Fibroblast of pulmonary artery (primary cell): ENCODE measurements at places on chromosomes 4 and X.
A peak's percentile ranks its signal among the peaks of the same experiment; 100 is the strongest.

GRCh38 chr4:138401334-138401733, 159.2 kb upstream of the SLC7A11 start:
- no peak for DNase-seq

DNA sequence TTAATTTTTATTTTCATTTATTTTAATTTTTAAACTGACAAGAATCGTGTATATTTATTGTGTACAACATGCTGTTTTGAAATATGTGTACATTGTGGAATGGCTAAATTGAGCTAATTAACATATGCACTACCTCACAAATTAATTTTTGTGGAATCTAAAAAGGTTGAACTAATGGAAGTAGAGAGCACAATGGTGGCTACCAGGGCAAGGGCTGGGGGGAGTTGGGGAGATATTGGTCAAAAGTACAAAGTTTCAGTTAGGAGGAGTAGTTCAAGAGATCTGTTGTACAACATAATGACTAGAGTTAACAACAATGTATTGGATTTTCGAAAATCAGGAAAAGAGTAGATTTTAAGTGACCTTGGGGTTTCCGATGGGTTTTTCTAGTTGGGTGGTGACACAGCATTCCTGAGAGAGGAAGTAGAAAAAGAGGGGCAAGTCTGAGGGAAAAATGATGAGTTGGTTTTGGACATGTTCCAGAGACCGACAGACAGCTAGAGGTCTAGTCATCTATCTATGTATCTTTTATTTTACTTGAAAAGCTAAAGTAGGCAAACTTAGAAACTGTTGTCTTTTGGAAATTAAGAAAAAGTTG, 23.2 kb downstream of the APOO start:
- no peak for DNase-seq

- DNase-seq = peak; percentile 8
Observed at GRCh38 chrX:34288782-34289181, 156.7 kb upstream of the FAM47A start.

- peak; percentile 18 for DNase-seq
Observed at GRCh38 chr4:152778656-152779512, 646 bp downstream of the TIGD4 start.

DNA sequence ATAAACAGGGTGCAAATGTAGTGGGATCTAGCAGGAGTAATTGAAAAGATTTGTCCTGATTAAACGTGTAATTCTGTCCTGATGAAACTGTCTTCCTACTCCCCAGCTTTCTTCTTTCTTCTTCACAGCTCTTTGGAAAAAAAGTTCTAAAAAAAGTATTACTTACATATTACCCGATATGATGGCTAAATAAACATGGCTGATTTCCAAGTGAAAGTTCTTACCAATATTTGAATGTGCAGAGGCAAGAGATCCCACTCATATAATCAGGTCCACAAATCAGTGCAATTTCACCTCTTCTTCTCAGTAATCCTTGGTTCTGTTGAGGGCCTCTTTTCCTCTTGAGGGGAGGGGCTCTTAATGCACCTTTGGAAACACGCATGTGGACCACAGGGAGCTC, 78.7 kb downstream of the ZNF827 start:
- DNase-seq = no peak

- DNase-seq = peak; percentile 51
Observed at GRCh38 chr4:39045827-39046221, 13.6 kb upstream of the TMEM156 start.

DNA sequence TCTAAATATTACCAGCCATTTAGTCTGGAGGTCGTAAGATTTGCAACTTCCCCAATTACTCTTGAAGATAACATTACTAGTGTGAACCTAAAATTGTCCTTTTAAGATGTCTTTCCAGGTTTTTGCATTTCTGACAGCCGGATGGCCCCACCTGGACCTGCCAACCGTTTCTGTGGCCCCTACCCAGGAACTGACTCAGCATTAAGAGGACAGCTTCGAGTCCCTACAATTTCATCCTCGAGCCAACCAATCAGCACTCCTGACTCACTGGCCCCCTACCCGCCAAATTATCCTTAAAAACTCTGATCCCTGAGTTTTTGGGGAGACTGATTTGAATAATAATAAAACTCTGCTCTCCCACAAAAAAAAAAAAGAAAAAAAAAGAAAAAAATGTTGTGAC, 112.0 kb downstream of the SCLT1 start:
- DNase-seq = no peak

DNA sequence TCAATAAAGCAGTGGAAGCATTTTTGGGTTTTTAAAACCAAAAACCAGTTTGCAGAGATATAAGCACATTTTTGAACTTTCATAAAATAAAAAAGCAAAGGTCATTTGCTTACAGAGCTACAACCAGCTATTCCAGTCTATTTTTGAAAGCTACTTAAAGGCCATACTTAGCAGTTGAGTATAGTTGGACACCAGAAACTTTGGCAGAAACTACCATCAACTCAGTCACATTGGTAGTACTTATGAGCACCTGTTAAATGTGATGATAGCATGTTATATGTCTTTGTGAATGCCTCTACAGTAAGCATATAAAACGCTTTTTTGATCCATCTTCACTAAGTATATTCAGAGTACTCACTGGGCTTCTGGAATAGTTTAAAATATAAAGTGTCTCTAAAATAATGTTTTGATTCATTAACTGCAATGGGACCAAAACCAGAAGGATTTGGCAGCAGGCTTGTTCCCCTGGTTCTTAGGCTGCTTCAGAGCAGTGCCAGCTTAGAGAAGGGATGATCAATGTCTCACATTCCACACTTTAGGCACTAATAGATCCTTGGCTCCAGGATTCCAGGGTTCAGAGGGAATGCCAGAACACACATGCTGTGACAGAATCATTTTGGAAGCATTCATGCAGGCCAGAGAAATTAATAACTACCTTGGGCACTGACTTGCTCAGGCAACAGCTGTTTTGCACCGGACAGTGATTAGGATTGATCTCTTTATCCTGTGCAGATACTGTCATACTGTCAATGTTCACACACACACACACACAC, 103.9 kb downstream of the IQCM start:
- no peak for DNase-seq

- DNase-seq = peak; percentile 54
Observed at GRCh38 chr4:15413010-15413622, 14.7 kb upstream of the C1QTNF7 start.

DNA sequence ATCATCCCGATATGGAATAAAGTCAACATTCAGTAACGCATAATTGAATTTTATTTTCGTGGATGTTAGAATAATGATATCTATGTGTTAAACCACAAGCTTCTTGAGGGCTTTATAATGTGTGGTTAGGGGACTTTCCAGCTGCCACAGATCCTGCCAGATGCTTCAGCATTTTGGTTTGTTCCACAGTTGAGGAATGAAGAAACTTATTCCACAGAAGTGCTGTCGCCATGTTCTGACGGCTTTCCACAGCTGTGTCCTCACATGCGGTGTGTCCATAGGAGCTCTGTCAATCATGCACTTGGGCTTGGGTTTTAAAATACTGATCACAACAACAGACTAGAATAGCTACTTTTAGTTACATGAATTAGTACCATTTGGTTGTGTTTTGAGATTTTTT, 411.9 kb downstream of the TRIML1 start:
- DNase-seq = no peak

DNA sequence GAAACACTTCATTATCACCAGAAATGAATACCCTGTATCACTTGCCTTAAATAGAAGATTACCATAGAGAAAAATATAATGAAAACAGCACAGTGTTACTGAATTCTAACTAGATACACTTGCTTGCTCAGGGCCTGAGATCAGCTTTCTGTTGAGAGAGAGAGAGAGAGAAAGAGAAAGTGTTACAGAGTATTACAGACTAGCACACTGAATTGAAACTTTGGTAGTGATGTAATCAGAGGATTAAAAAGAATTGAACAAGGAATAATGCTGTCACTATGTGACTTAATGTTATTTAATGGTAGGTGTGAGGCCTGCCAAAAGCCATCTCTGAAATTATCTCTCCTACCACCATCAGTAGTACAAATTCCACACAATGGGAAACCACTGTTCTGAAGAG, 35.5 kb upstream of the CASK start:
- DNase-seq = no peak

DNA sequence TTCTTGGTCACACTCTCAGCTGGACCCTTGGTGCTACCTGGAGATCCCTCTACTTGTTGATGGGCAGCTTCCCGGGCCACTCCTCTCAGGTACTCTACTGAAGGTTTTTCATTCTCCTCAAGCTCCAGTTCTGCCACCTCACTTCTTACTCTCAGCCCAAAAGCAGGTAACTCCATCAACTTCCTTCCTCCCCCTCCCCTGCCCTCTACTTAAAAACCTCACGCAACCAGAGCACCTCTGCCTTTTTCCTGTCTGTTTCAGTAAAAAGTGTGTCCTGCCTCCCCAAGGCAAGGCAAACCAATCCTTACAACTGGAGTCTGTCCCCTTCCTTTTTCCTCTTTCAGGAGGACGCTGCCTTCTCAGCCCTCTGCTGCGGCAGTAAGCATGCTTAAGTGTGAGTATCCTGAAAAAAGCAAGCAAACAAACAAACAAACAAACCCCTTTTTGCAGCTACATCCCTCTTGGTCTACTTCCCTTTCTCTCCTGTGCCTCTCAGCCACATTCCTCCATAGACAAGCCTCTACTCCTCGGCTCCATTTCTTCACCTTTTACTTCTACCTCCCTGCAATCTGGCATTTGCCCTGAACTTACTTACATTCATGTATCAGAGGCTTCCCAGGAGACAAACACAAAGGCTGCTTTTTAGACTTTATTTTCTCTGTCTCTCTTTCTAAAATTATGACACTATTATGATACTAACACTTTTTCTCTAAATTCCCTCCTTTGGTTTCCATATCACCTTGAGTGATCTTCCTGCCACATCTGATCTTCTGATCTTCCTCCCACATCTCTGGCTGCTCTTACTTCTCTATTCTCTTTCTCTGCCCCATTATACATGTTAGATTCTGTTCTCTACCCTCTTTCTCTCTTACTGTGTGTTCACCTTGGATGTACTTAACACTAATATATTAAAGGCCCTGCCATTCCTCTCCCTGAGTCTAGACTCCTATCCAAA, 5.4 kb downstream of the ALPK1 start:
- DNase-seq = no peak

DNA sequence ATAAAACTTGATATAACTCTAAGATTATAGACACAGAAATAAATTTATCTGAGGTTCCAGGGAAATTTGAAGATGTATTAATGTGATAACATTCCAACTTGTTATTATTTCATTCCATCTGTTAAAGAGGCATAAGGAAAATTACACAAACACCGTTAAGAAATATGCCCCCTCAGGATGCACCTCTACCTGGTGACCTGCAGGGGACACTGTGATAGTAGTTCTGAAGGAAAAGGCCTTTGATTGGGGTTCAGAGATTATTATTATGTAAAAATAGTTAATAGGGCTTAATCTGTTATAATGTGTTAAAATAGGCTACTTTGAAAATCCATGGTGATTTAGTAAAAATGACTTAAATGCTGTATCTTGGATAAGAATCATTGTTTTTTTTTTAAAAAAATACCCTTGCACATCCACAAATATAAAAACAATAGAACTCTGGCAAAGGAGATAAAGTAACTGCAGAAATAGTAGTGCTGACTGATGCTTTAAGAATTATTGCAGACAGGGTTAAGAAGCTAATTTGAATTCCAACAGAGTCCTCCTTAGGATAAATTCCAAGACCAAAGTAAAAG, 6.1 kb upstream of the ABRAXAS1 start:
- peak; percentile 56 for DNase-seq

DNA sequence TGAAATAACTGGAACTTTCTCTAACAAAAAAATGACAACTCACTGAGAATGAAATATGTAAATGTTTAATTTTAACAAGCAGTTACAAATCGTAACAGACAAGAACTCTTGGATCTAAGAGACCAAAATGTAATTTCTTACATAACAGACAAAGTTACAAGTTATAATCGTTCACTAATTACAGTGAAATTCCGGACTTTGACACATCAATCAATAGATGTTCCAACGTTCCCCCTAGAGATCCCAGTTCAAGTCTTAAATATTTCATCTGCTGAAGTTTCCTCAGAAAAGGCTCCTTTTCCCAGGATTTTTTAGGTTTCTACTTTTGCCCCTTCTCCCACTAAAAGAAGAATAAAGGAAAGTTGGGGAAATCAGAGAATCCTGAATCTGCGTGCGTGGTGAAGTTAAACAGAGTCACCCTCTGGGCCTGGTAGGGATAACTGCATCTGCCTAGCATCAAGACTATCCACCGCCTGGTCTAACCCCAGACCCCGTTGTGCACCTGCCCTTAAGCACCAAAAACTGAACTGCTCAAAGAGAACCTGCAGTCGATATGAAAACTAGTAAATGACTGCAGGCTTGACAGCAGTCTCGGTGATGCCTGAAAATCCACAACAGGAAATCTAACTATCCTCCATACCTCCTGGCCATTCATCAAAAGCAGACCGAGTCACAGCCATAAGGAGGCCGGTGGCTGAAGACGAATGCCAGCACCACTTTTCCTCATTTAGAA, 2.3 kb downstream of the IRF2 start:
- peak; percentile 20 for DNase-seq

DNA sequence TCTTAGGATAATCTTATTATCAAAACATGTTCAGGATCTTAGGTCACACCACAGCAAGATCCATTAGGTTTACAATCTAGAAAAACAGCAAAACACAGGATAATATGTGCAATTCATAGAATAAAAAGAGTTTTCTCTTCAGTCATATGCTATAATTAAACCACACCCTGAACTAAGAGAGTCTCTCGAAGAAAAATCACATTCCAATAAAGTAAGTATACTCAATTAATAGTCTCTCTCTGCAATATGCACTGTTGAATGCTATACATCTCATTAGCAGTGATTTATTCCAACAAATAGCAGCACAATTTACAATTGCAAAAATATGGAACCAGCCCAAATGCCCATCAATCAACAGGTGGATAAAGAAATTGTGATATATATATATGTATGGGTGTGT, 383.7 kb downstream of the PPP3CA start:
- no peak for DNase-seq

GRCh38 chr4:94650134-94650495, 107.6 kb upstream of the BMPR1B start:
- no peak for DNase-seq

GRCh38 chrX:3712051-3712869, 1.2 kb downstream of the PRKX start:
- DNase-seq = peak; percentile 37

- DNase-seq = no peak
Observed at GRCh38 chr4:80220711-80221110, 23.4 kb downstream of the PRDM8 start.

- DNase-seq = no peak
Observed at GRCh38 chrX:118990512-118991227, 16.3 kb downstream of the LONRF3 start.

GRCh38 chr4:125283707-125284279, 31.0 kb upstream of the FAT4 start:
- DNase-seq = peak; percentile 68

DNA sequence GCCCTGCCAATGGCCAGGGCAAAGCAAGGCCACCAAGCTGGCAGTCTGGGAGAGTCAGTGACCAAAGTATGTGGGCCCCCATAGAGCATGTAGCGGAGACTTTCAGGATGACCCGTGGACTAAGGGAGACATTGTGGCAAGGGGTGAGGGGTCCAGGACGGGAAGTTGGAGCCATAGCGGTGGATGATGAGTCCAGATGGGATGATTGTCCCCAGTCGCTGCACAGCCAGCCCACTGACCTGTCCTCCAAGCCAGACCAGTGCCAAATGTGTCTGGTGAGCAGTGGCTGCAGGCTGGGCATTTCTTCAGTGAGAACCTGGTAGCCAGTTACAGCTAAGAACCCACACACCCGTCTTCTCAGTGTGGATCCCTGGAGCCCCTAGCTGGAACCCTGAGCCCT, 34.3 kb downstream of the ZNF185 start:
- DNase-seq = no peak

GRCh38 chr4:82610041-82610440, 48.3 kb upstream of the TMEM150C start:
- DNase-seq = no peak

GRCh38 chr4:73575660-73576059, 44.6 kb downstream of the RASSF6 start:
- DNase-seq = no peak
